ENCODE measurements at places on chromosomes 5 and 9.

GRCh38 chr5:55899344-55899743, 48.2 kb downstream of the IL31RA start:
- peak; percentile 54 for DNase-seq

DNA sequence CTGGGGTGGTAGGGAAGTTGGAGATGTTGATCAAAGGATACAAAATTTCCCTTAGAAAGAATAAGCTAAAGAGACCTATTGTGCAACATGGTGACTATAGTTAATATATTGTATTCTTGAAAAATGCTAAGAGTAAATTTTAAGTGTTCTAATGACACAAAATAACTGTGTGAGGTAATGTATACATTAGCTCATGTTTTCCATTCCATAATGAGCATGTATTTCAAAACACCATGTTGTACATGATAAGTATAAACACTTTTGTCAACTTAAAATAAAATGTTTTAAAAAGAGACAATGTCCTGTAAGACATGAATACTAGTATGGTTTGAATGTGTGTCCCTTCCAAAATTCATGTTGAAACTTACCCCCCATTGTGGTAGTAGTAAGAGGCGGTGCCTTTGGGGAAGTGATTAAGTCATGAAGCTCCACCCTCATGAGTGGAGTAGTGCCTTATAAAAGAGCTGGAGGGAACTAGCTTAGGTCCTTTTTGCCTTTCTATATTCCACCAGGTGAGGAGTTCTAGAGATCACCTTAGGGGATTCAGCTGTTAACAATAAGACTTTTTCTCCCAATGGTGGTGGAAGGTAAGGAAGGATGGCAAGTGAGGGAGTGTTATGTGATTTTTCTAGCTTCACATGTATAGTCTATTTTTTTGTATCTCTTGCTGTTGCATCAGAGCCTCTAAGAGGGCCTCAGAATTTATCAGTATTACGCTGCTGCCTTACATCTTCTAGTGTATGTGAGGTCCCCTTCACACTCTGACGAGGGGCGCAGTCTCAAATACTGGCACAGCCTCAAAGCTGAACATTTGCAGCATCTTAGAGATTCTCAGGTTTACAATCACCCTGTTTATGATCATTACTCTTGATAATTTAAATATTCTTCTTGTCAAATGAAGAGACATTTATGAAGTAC, 94.9 kb upstream of the NREP start:
- DNase-seq: no peak

GRCh38 chr5:78830528-78831046, 154.5 kb downstream of the ARSB start:
- no peak for DNase-seq

GRCh38 chr9:114677418-114677817, 4.6 kb downstream of the TEX48 start:
- peak; percentile 100 for DNase-seq

DNA sequence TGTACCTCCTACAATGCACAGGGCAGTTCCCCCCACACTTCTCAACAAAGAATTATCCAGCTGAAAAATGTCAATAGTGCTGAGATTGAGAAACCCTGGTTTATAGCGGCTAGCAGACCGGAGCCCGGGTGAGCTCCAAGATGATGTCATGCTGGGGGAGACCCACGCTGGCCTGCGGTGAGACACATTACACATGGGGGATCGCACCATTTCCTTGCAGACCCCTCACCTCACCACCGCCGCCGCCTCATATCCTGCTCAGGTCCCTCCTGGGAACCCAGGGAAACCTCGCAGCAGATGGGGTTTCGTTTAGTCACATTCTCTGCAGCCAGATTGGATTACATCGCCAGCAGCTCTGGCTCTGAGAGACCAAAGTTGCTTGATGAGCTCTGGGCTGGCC, 14.7 kb upstream of the TNC start:
- no peak for DNase-seq

Data from EH (cell line).